ENCODE measurements at places on chromosomes 12 and 14. TPM values are rescaled to one million over a fixed set of nuclear protein-coding genes. Genes with fewer than 3 reads are reported as not detected.

- peak; percentile 28 for DNase-seq
Measured at GRCh38 chr12:78120866-78121560, 290.3 kb downstream of the NAV3 start.

- no peak for DNase-seq
Measured at GRCh38 chr14:68333262-68333661, 459.6 kb downstream of the ZFP36L1 start.

- DNase-seq = no peak
Measured at GRCh38 chr12:58504143-58504938, 416.0 kb downstream of the LRIG3 start.

DNA sequence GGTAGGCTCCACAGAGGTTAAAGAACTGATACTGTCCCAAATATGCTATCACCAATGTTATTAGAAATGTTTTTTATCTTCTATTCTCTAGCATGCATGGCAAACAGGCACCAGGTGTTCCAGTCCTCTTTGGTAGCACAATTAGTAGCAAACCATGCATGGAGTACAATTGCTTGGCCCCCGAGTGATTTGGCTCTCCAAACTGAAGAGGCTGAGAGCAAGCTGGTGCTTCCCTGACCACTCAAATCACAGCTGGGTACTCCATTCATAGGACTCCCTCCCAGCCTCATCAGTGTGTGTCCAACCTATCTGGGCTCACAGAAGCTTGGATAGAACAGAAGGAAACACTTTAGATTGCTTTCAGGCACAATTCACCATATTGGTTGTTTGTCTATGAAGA, 93.4 kb downstream of the DIO2 start:
- DNase-seq = no peak

DNA sequence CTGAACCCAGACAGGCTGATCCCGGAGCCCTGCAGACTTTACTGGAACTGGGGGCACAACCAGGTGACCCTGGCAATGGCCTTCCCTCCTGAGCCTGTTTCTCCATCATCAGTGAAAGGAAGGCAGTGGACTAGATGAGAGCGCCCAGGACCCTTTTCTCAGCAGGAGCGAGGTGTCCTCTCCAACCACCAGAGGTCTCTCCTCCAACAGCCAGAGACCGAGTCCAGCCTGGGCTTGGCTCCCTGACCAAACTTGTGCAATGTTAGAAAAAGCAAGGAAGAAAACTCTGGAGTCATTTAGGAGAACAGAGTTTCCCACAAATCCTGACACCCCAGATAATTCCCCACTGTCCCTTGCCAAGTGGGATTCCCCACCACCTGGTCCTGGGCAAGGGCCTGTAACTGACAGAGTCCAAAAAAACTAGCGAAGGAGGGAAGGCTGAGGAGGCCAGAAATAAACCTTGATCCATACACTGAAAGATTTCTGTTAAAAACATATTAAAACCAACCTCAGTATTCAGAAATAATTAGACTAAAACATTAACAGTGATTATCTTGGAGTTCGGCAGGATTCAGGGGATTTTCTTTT, 9.0 kb downstream of the RPS6KL1 start:
- peak; percentile 93 for DNase-seq

GRCh38 chr12:119601877-119602733, 8.5 kb downstream of the TMEM233 start:
- DNase-seq = no peak

DNA sequence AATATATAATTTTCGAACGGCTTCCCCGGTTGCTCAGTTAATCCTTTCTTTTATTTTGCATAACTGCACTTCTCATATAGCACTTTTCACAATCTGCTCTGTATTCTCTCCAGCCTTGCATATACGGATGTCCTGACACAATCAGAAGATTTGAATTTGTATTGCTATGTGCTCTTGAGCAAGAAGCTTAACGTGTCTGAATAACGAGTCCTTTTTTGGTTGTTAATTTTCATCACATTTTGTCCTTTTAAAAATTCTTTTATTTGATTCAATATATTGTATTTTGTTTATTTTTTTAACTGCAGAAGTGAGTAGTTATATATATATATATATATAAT, 17.6 kb downstream of the A2M start:
- no peak for DNase-seq

GRCh38 chr14:68394118-68394763, 398.6 kb downstream of the ZFP36L1 start:
- peak; percentile 41 for DNase-seq

DNA sequence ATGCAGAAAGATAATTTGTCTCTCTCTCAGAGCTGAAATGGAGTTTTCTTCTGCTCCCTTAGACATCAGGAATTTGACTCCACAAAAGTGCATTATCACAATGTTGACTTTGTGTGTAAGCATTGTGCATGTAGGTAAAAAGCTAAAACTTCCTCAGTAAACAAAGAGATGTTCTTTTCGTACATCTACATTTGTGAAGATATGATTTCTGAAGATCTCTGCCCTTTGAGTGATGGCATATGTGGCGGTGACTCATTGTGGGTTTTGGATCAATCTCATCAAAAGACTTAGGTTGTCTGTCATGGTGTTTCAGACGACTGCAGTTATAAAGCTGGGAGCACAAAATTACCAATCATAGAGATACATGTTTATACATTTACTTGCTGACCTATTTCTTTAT, 411.4 kb upstream of the LMO3 start:
- DNase-seq = no peak

GRCh38 chr12:78403681-78404080, 460.9 kb upstream of the SYT1 start:
- no peak for DNase-seq

DNA sequence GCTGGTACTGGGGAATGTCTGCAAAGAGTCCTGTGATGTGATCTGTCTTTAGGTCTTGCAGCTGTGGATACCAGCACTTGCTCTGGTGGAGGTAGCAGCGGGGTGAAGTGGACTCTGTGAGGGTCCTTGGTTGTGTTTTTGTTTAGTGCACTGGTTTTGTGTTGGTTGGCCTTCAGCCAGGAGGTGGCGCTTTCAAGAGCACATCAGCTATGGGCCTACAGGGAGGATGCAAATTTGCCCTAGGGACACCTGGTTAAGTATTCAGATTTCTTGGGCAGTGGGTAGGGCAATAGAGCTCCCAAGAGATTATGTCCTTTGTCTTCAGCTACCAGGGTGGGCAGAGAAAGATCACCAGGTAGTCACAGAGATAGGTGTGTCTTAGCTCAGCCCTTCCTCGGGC, 63.8 kb downstream of the PTGER2 start:
- DNase-seq = no peak

GRCh38 chr14:50303744-50304471, 8.1 kb downstream of the L2HGDH start:
- DNase-seq = no peak

DNA sequence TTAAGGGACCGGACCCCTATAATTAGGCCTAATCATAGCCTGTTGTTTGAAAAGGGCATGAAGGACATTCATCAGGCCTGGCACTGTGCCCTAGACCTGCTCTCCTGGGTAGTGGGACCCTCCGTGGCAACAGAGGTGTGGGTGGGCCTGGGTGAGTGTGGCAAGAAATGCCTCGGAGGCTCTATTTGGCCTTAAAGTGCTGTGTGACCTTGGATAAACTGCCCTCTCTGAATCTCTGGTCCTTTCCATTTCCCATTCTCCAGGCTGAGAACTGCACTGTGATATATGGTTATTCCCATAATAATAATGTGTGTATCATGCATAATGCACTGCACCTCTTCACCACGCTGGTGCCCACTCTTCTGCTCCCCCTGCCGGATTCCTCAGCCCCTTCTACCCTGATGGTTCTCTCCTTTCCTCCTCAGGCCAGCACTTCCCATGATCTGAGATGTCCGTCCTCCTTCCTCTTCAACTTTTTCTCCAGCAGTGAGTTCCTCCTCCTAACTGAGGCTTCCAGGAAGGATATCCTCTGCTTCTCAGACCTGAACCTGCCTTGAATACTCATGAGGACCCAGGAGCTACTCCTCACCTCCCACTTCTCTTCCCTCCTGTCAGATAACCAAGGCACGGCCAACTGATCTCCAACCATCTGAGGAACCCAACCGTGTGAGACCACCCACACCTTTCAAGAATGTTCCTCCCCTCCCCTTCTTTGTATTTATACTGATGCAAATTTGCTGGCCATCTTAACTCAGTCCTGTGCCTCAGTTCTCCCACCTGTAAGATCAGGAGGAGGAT, 111.0 kb upstream of the PZP start:
- DNase-seq = no peak

- DNase-seq = peak; percentile 58
Measured at GRCh38 chr12:114820796-114821195, 136.8 kb upstream of the TBX3 start.

DNA sequence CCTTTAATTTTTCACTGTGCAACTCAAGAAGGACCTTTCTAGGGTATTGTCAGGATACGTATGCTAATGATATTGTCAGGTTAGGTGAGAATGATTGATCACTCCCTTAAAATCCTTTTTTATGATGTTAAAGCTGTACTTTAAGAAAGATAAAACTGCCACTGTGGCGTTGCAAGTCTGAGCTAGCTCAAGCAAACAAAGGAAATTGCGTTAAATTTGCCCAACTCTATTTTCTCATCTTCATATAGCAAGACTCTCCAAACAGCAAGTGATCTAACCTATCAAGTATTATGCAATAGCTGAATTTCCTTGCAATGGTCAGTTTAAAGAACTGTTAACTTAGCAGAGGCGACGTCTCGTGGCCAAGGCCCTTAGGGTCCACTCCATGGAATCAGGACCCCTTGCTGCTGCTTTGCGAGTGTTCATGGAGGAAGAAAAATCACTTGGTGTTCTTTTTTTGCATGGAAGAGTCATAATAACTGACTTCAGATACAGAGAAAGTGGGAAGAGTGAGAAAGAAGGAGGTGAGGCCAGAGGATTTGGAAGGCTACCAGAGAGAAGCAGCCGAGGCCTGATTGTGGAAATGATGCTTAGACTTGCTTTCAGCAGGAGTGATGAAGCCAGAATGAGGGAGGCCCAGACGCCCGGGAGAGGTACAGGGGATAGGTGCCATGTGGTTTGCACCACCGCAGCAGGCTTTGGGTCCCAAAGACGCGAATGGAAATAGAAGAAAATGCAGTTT, 2.5 kb downstream of the TRAF3 start:
- peak; percentile 18 for DNase-seq

COL2A1 gene
- total RNA-seq = 7.0 TPM

PRKD1 gene
- total RNA-seq = 19.2 TPM

RNASE3 gene
- not detected for total RNA-seq

PLEKHD1 gene
- total RNA-seq = 0.21 TPM

TGM1 gene
- total RNA-seq = 29.0 TPM

SERPINA1 gene
- total RNA-seq = 2.5 TPM

CLEC1A gene
- 2.7 TPM for total RNA-seq

KRT3 gene
- total RNA-seq = not detected

AMN gene
- total RNA-seq = 2.1 TPM

Measured in tongue (tissue), 3 donors.